Stimulated activated CD4-positive, alpha-beta T cell treated with anti-CD3 and anti-CD28 coated beads, Interleukin-2, amount 100 ng/mL, for 24 hours (primary cell): ENCODE measurements at places on chromosomes 5 and 9.
A peak's percentile ranks its signal among the peaks of the same experiment; 100 is the strongest.

- no peak for DNase-seq
These were observed 51.5 kb upstream of the RNU6ATAC start for GRCh38 chr9:134215699-134216448.

DNA sequence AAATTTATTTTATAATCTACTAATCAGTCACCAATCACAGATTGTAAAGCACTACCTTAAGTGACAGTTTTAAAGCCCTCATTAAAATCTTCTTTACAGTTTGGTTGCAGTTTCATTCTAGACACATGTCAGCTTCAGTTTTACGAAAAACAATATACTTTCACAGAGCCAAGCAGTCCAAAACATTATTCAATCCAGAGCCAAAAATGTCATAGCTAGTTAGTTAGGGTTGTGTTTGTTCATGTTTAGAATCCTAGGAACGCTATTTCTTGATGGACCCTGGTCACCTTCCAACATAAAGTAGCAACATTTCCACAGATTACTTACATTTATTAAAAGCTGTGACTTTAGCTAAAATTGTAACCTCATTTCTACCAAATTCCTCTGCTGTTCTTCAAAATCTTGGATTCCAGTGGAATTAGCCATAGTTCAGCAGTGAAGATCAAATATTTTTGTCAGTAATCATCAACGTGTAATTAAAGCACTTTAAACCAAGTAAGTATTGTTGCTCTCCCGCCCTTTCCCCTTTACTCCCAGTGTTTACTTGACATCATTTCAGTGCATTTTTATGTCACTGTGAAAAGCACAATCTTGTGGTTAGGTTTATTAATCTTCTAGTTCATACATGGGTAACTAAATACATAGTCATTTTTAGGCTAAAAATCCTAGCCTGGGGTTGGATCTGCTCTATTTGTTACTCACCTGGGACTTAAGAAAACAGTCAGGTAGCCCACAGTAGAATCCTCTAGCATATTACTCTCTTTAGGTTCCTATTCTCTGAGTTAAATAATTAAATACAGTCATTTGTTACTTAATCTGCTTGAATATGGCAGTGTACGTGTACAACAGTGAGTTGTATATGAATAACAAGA, 74.3 kb downstream of the NIPBL start:
- DNase-seq, result no peak

- DNase-seq, result no peak
These were observed 11.3 kb upstream of the HAVCR2 start for GRCh38 chr5:157120102-157120501.

- no peak for DNase-seq
These were observed 79.9 kb downstream of the PRR16 start for GRCh38 chr5:120544043-120544442.

DNA sequence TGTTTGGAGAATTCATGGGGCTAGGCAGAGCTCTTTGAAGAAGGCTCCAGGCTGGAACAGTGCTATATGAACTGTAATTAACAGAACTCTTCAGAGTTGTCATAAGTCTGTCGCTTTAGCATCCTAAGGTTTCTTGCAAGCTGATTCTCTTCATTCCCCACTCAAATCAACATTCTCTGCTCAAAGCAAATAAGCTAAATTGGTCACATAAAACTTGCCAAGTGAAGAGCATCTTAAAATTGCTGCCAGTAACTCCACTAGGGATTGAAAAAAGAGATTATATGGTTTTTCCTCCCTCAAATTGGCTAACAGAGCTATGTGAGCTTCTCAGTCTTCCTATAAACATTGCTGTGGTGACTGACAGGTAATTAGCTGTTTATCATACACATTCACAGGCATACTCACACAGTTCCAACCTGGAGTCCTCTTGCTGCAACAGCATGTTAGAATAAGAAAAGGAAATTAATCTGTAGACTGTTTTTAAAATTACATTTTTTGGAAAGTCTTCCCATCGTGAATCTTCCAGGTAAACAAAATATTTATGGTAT, 298.5 kb upstream of the ATP10B start:
- no peak for DNase-seq

GRCh38 chr9:121871431-121872025, 220.1 kb downstream of the DAB2IP start:
- DNase-seq, result no peak

- no peak for DNase-seq
These were observed 105.7 kb downstream of the LURAP1L start for GRCh38 chr9:12880406-12881015.

- no peak for DNase-seq
These were observed 49.6 kb downstream of the NSUN2 start for GRCh38 chr5:6583049-6583880.

GRCh38 chr5:65299861-65300260, 181.9 kb downstream of the ADAMTS6 start:
- no peak for DNase-seq

DNA sequence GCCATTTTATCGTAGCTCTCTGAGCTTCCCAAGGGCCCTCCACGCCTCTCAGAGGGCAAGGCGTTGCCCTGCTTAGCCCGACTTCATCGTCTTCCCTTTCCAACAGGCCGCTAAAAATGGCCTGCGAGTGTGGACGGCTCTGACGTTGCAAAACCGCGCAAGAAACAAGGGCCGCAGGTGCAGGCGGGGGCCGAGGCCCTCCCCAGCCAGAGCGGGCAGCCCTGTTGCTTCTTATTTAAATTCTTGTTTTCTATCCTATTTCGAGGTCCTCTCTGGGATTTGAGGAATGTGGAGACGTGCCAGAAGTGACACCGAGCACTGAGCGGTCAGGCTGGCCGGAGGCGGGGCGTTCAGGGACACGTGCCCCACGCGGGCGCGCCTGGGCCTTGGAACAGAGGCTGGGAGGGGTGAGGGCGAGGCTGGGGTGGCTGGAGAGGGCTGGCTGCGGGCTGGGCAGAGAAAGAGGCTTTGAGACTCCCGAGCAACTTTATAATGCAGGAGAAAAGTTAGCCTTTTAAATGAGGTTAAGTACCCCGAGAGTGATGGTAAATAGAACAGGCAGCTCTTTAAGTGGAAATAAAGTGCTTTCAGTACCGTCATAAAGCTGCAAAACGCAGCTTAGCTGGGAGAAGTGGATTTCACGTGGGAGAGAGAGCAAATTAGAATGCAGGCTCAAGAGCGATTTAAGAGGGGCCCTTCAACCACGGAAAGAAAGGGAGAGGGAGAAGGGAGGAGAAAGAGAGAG, 243.6 kb downstream of the AUH start:
- DNase-seq, result no peak

- peak; percentile 23 for DNase-seq
These were observed 31.8 kb downstream of the SPATA31C2 start for GRCh38 chr9:88106492-88106891.

- DNase-seq, result no peak
These were observed 211.4 kb downstream of the CHSY3 start for GRCh38 chr5:130115686-130116085.

DNA sequence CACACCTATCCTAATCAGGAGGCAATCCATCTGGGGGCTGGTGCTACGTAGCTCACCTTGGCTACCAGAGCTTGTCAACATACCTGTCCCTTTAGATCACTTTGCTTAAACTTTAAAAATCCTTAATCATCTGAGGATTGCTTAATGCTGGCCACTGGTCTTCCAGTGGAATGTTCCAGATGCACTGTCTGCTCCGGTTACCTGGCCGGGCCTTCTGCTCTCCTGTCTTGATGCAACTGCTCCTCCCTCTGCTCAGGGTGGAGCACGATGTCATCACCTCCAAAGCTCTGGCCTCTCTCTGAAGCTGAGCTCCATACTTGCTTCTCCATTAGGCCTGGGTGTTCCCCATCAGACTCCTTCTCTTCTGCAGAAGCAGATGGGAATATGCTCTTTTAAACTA, 106.5 kb upstream of the OTULINL start:
- no peak for DNase-seq

- no peak for DNase-seq
These were observed 367.3 kb upstream of the C9orf72 start for GRCh38 chr9:27940535-27940934.

- no peak for DNase-seq
These were observed 306.1 kb downstream of the EFNA5 start for GRCh38 chr5:107364443-107365319.

- DNase-seq, result no peak
These were observed at the start of gene CAVIN4 for GRCh38 chr9:100577776-100578448. CAVIN4 (plus strand) TSS chr9:100578079; CDS start chr9:100578144, 65 bp downstream.

GRCh38 chr5:1946122-1946677, 63.5 kb upstream of the IRX4 start:
- no peak for DNase-seq
